Effector memory CD4-positive, alpha-beta T cell (primary cell): ENCODE measurements at places on chromosomes 7 and 10.

- no peak for DNase-seq
Measured at GRCh38 chr7:50988988-50989387, 206.3 kb upstream of the GRB10 start.

DNA sequence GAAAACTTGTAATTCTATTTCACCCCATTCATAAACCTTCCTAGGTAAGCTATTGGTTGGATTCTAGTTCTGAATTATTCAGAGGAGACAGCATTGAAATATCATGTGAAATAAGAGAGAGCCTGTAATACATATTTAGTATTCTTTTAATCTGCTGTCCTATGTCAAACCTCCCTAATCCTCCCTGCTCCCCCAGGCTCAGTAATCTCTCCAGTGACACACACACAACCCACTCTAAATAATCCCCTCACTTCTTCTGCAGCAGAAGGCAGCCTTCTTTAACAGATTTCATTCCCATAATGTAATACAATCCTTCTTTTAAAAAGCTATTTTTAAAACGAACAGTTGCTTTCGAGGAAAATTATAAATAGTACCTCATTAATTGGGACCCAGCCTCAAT, 639.7 kb upstream of the AUTS2 start:
- DNase-seq, result no peak

DNA sequence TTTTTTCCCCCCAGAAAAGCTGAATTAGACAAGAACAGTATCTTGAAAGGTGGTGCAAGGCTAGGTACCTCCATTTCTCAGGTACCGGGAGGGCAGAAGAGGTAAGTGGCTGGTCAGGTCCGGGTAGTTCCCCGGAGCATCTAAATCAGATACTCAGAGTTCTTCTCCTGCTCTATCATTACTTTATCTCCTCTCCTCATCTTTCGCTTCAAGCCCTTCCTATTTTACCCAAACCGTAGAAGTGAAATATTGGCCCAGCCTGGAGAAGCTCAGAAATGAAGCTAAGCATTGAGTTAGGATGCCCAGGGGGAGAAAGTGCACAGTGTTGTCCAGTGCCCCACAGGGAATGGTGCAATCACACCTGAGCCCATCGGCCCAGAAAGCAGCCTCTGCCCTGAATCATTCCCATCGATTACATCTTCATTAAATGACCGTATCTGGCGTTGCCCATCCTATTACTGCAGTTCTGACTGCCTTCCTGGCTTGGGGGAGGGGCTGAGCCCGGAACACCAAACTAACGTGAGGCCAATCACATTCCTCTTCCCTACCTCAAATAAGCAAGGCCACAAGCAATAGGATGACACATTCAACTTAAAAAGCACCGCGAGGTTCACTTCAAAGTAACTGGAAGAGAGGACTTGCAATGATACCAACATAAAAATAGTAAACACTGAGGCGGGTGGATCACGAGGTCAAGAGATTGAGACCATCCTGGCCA, 116.5 kb downstream of the PRPF18 start:
- DNase-seq, result no peak

- DNase-seq, result no peak
Measured at GRCh38 chr10:63630931-63631680, 109.9 kb downstream of the REEP3 start.

DNA sequence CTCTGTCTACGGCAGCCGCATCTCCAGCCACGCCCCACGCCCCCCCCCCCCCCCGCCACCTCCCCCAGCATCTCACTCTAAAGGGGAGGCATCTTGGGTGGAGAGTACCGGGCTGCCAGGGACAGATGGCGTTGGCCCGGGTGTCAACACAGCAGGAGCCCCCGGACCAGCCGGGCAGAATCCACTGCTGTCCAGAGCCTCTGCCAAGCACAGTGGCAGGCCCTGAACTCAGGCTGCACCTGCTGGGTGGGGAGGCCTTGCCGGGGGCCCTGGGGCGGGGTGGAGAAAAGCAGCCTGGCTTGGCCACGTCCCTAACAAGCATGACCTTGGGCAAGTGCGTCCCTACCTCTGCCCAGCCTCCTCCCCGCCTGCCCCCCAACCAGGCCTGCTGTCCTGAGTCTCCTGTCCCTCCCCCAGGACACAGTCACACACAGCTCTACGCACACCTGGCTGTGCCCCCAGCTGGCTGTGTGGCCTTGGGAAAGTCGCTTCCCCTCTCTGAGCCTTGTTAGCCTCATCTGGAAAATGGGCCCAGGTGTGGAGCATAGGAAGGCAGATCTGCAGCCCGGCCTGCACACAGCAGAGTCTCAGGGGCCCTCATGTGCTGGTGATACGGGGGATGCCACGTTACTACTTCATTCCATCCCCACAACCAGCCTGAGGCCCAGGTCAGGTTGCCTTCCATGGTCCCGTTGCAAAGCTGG, 45.2 kb downstream of the MICALL2 start:
- DNase-seq, result no peak

DNA sequence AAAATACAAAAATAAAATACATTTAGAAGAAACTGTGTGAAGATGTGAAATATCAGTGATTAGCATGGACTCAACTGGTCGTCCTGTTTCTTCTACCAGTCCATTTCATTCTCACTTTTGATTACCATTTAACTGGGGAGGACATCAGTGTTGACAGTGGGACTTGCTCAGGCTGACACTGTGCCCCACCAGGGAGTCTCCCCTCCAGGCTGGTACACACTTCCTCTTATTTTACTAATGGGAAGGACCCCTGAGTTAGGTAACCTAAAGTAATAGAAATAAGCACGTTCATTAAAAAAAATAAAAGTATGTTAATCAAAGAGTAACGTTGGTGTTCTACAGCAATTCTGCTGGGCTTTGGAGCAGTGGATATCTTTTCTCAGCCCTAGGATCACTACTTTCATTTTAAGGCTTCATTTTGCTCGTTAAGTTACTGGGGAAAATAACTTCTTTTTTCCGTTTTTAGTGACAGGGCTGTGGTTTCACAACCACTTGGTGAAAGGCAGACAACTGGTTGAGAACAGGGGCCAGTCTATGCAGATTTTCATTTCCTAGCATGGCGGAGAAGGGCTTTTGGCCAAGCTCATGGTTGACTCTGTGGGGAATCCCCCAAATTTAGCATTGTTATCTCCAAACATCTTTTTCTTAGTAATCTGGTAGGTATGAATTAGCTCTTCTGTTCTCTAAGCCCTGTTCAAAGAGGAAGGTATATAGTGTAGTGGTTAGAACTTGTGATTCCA, 2.1 kb downstream of the SNX10 start:
- DNase-seq, result peak; percentile 54

DNA sequence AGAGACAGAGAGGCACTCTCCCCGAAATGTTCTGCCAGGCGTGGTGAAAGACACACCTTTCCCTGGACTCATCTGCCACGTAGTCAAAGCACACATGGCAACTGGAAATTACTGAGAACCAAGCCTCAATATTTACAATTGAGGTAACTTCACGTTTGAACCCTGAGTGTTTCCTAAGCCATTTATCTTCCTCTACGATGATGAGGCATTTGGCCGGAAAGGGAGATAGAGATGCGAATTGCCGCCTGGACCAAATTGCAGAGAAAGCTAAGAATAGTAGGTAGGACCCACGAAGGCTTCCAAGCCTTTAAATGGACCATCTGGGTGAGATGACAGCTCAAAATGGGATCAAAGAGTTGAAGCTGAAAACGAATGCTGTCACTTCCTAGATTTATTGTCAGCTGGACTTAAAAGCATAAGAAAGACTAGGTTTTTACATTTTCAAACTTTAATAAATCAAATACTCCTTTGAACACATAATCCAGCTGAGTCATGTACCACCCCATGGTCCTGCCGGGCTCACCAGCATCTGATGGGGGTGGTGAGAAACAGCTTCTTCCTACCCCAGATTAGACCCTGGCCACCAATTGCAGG, 135.6 kb upstream of the LYZL2 start:
- DNase-seq, result no peak

- no peak for DNase-seq
Measured at GRCh38 chr10:83122336-83122735, 1017.0 kb upstream of the GHITM start.

DNA sequence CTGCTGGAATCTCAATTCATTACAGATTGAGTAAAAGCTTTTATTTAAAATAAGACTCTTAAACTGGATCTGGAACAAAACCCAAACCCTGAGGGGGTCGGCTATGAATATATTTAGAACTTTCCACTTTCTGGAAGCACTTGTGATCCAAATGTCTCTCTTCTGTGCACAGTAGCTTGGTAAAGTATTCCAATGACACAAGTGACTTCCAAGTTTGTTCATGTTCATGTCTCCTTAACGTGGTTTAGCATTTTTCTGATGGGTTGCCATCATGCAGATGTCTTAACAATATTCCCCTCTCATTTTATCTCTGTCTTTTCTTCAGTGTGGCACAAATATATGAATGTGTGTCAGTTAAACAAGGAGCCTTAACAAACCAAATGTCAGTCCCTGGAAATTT, 191.9 kb upstream of the SORCS1 start:
- no peak for DNase-seq

DNA sequence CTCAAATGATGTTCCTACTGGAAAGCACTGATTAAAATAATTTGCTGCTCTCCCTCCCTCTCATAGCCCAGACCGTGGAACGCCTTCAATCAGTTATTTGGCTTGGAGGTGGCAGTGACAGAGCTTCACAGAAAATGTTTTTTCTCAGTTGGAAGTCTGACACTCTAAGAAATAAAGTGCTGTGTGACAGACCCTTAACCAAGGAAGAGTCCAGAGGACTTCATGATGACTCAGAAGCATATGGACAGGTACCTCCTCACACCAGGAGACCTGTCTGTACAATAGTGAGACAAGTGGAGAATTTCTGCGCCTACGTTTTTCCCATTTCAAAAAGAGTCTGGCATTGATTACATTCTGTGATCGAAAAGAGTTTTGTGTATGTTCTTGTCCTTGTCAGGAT, 295.5 kb downstream of the DOCK4 start:
- DNase-seq, result no peak

DNA sequence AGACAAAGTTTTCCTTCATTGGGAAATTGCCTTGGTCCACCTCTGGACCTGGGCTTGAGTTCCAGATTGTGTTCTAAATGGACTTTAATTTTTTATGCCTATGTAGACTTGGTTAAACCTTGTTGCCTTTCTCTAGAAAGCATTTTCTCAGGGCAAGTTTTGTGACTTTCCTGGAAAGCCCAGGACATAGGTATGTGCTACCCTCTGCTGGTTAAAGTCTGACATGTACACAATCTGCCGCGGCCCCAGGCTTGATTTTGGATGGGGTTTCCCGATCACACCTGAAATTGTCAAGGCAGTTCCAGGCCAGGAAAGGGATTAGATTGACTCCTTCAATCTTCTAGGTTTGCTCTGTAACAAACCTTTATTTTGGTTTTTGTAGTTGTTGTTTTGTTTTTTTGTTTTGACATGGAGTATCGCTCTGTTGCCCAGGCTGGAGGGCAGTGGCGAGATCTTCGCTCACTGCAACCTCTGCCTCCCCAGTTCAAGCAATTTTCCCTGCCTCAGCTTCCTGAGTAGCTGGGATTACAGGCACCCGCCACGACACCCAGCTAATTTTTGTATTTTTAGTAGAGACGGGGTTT, 14.1 kb upstream of the AKR1B10 start:
- DNase-seq, result no peak

DNA sequence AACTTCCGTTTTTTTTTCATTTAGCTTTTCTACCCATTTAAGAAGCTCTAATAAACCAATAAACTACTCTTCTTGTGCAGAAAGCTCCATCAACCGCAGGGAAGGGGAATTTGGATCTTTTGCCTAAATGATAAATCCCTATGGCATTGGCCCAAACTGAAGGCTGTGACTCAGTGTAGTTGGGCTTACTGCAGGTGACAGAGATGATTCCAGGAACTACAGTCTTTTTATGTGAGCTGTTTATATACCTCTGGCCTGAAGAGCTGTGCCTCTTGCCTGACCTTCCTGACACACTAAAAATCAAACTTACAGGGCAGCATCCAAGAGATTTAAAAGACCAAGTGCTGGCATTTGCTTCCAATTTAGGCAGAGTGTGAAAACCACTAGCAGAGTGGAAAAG, 25.2 kb downstream of the ABCB1 start:
- no peak for DNase-seq

GRCh38 chr7:33712020-33712414, 193.3 kb upstream of the BMPER start:
- DNase-seq, result no peak

- DNase-seq, result no peak
Measured at GRCh38 chr7:17159500-17160037, 138.9 kb upstream of the AHR start.

- DNase-seq, result no peak
Measured at GRCh38 chr10:61623161-61623560, 39.6 kb upstream of the CABCOCO1 start.

DNA sequence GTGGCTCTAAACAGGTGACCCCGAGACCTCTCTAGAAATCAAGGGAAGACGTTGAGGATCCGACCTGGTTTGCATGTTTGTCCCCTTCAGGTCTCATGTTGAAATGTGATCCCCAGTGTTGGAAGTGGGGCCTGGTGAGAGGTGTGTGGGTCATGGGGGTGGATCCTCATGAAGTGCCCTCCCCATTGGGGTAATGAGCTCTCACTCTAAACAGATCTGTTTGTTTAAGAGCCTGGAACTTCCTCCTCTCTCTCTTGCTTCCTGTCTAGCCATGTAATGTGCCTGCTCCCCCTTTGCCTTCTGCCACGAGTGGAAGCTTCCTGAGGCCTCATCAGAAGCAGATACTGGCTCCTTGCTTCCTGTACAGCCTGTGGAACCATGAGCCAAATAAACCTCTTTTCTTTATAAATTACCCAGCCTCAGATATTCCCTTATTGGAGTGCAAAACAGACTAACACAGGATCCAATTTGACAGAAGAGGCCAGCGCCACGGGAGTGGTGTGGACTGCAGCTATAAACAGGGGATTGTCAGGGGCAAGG, 10.8 kb upstream of the POLM start:
- DNase-seq, result no peak

GRCh38 chr10:95475827-95476468, 85.2 kb downstream of the SORBS1 start:
- no peak for DNase-seq

- no peak for DNase-seq
Measured at GRCh38 chr7:116949941-116950801, 3.1 kb upstream of the ST7 start.

- peak; percentile 66 for DNase-seq
Measured at GRCh38 chr7:130929896-130930659, 196.1 kb upstream of the KLF14 start.

DNA sequence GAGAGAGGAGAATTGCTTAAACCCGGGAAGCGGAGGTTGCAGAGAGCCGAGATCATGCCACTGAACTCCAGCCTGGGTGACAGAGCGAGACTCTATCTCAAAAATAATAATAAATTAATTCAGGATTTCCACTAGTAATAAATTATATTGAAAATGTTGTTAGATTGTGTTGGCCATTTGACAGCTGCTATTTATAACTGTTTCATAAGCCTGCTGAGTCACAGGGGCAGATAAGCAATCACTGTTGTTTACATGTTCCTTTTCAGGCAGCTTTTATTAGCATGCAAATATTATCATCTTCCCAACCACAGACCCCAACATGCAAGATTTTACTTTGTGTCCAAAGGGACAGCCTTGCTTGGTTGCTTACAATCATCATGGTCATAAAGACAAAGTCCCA, 49.5 kb upstream of the ZNF138 start:
- no peak for DNase-seq

DNA sequence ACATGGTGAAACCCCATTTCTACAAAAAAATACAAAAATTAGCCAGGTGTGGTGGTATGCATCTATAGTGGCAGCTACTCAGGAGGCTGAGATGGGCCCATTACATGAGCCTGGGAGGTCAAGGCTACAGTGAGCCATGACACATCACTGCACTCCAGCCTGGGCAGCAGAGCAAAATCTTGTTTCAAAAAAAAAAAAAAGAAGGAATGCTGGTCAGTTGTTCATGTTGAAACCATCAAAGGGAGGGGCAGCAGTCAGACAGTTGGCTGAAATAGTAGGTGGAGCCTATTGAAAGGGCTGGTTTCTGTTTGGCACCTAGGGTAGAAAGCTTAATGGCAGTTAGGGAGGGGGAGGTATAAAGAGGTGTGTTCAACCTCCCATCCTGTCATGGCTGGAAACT, 323.0 kb downstream of the GALNT17 start:
- DNase-seq, result no peak
